ENCODE measurements at places on chromosomes 16 and 17.

DNA sequence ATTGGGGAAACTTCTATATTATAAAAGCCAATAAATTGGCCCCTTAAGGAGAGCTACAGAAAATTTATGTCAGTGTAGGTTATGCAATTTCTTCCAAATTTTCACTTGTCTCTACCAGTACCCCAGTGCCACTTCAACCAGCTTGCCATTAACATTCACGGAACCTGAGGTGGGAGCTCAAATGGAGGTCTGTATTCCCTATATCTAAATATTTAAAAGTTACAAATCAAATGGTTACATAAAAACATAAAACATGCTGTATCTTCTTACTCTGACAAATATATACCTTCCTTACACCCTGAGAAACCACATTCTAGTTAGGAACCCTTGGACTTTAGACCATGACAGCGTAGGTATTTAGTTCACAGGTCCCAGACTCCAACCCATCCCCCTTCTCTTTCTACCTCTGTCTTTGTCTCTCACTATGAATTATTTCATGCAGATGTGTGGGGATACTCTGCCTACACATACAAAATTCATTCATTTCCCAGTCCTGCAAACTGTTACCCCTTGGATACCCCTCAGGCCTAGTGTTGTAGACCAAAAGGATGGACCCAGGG, 127.8 kb upstream of the PMFBP1 start:
- no peak for DNase-seq

- DNase-seq, result no peak
Observed at GRCh38 chr17:45383003-45383402, 49.7 kb downstream of the ARHGAP27 start.

GRCh38 chr16:49129935-49130334, 151.7 kb downstream of the CBLN1 start:
- DNase-seq, result no peak

DNA sequence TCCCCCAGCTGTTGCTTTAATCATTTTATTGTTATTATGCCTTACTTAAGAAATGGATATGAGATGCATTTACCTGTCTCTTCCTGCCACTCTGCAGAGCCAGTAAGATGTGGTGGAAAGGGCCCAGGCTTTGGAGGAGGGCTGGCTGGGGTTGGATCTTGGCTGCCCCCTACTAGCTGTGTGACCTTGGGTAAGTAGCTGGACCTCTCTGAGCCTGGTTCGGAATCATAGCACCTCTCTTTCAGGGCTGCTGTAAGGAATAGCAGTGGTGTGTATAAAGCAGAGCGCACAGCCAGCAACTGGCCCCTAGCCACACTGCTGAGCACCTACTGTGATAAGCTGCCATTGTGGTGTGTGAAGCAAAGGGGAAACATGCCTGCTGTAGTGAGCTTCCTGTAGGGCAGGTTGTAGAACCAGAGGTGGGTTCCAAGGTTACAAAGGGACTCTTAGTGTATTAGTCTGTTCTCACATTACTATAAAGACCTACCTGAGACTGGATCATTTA, 23.9 kb downstream of the MAPT start:
- DNase-seq, result no peak

DNA sequence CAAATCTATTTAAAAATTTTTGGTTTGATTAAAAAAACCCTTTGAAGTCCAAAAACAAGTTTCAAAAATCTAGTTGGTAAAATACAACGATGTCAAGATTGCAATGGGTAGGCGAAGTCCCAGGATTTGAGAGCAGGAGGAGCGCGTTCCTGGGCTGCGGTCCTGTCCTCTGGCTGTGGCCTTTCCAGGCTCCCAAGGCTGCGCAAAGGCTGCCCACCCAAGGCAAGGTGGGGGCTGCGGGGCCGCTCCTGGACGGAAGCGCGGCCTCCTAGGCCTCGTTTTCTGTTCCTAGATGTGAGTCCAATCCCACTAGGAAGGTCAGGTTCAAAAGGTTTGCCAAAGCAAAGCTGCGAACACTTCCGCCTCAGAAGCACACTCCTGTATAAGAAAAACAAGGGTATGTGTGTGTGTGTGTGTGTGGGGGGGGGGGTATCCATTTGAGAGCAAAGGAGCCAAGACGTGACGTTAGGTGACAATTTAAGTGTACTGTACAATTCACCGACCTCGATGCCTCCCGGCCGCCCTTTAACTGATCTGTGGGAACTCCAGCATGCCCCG, 9.2 kb downstream of the AHSP start:
- no peak for DNase-seq

DNA sequence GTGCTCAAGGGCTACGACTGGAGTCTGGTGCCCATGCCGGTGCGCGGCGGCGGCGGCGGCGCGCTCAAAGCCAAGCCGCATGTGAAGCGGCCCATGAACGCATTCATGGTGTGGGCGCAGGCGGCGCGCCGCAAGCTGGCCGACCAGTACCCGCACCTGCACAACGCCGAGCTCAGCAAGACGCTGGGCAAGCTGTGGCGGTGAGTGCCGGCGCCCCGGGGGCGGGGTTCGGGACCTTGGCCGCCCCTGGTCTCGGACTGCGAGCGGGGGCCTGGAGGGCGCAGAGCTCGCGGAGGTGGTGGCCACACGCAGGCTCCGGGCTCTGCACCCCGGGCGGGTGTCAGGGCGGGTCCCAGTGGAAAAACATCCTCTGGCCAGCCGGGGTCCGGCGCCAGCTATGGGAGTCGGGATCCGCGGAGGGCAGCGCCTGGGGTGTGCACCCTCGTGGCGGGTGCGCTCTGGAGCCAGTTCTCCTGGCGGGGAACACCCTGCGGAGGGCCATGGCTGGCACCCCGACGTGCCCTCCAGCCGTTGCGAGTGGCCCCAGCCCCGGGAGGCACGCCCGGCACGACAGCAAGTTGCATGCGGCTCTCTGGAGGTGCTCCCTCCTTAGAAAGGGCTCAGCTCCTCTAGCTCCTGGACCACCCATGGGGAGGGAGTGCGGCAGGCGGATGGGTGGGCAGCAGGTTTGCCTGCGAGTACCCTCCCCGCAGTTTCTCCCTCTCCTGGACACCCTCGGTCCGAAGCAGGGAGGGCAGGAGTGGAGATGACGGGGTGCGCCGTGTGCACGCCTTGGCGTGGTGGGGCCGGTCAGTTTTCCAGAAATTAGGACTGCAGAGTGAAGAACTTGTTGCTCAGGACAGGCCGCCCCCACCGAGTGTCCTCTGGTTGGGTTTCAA, 824 bp downstream of the SOX8 start:
- no peak for DNase-seq

- no peak for DNase-seq
Observed at GRCh38 chr16:85759631-85760419, 8.9 kb upstream of the C16orf74 start.

DNA sequence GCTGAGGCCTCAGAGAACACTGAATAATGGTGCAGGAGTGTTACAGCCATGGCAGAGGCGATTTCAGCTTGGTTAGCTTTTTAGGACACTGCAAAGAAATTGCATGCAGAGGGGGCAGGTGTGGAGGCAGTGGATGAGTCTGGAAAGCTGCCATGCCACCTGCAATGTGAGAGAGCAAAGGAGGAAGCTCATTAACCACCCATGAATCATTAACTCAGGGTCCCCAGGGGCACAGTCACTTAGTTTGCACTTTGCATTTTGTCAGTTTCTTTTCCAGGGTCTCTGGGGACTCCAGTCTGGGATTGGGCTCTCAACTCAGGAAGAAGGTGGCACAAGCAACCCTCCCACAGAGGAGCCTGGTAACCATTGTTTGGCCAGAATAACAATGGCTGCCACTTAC, 132.9 kb downstream of the USP31 start:
- no peak for DNase-seq

- no peak for DNase-seq
Observed at GRCh38 chr16:14202697-14203096, 131.6 kb downstream of the MRTFB start.

DNA sequence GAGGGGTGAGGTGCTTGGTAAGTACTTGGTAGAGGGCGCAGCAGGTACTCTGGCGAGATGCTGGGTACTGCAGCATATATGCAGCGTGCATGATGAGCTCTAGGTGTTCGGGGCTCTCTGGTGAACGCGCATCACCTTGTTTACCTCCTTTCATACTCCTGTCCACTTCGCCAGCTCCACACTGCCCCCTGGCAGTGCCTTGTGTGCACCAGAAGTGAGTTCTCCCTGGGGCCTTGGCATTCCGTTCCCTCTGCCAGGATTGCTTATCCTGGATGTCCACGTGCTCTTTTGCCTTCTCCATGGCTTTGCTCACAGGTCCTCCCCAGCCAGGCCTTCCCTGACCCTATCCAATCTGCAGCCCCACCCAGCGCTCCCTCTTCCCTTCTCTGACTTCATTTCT, 154.2 kb downstream of the MRM1 start:
- DNase-seq, result no peak

DNA sequence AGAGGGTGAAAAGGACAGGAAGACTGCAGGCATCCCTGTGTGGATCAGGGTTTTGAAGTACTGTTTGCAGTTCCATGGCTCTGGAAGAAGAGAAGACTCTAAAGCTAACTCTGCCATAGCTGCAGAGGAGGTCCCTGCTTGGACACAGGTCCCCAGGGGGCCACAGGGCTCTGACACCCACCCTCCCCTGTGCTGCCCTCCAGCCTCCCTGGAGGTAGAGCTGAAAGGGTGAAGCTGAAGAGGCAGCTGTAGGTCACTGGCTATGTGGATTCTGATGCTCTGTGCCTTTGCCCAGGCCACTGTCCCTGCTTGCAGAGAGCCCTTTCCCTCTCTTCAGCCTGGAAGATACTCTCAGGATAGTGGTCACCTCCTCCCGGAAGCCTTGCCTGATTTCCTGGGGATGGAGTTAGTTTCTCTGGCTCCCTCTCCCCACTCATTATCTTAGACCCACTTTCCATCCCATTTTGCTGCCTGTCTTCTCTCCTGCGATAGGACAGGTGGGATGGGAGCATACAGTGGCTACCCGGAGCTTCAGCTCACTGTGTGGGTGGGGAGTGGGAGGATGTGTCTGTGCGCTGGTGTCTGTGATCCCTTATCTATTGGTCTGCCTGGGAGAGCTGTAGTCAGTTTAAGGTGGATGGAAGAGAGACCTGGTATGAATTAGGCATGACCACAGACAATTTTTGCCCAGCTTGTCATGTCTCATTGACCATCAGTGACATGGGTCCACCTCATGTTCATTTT, 89.8 kb upstream of the TMEM97 start:
- no peak for DNase-seq

GRCh38 chr17:82386881-82387704, 15.5 kb downstream of the UTS2R start:
- DNase-seq, result no peak

DNA sequence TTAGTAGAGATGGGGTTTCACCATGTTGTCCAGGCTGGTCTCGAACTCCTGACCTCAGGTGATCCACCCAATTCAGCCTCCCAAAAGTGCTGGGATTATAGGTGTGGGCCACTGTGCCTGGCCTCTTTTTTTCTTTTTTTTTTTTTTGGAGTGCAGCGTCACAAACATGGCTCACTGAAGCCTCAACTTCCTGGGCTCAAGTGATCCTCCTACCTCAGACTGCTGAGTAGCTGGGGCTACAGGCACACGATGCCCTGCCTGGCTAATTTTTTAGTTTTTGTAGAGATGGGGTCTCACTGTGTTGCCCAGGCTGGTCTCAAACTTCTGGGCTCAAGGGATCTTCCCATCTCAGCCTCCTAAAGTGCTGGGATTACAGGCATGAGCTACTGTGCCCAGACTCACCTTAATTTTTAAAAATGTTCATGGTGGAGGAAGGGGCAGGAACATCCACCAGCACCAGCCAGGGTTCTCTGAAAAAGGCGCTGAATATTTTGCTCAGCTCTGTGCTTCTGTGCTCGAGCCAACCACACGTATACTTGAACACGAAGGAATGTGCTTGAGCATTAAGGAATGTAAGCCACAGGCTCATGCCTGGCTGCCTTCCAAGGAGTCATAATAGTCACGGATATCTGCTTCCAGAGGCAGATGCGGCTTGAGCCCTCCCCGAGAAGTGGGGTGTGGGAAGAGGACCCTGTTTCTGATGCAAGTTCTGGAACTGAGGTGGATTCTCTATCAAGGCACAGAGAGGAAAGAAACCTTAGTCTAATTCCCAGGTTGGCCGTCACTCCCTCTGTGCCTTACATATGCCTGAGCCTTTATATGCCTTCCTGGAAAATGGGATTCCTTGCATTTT, 65.5 kb upstream of the CREBBP start:
- no peak for DNase-seq

DNA sequence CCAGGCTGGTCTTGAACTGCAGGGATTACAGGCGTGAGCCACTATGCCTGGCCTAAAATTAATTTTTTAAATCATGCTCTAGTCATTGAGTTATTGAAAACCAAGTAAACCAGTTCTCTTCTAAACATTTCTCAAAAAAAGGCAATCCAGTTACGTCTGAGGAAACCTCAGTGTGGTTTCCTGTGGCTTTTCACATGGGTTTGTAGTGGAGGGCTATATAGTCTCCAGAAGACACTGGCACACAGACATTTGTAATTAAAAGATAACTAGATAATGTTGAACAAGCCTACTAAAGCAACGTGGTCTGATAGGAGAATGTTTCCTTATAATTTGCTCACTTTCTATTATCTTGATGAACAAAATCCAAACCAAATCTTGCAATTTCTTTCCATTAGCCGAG, 5.2 kb upstream of the TOB1 start:
- DNase-seq, result no peak
